ENCODE measurements at places on chromosomes 3 and 15. TPM values are rescaled to one million over a fixed set of nuclear protein-coding genes. Genes with fewer than 3 reads are reported as not detected.

The PIK3CA gene
- 4.5 TPM for total RNA-seq

The KNL1 gene
- 6.5 TPM for total RNA-seq

The FGD5 gene
- total RNA-seq: not detected

The CFAP161 gene
- not detected for total RNA-seq

The CNTN6 gene
- not detected for total RNA-seq

The RLBP1 gene
- total RNA-seq: not detected

The RTP4 gene
- total RNA-seq: not detected

The HIGD2B gene
- total RNA-seq: not detected

The MAP3K13 gene
- 15.6 TPM for total RNA-seq

The PTX3 gene
- total RNA-seq: 0.81 TPM

The TP53BP1 gene
- 22.3 TPM for total RNA-seq

The RNU5B-1 gene
- total RNA-seq: not detected

The CADPS gene
- not detected for total RNA-seq

The NR2C2 gene
- 16.5 TPM for total RNA-seq

The SUCNR1 gene
- total RNA-seq: not detected

The SNX4 gene
- 27.8 TPM for total RNA-seq

The PCYT1A gene
- 34.6 TPM for total RNA-seq

The TMCO5A gene
- not detected for total RNA-seq

The RBM6 gene
- 31.8 TPM for total RNA-seq

The GOLGA6A gene
- 0.09 TPM for total RNA-seq

The TYRO3 gene
- 12.7 TPM for total RNA-seq

The TNFSF10 gene
- not detected for total RNA-seq

The RETNLB gene
- total RNA-seq: not detected

The TGM5 gene
- not detected for total RNA-seq

The TEX9 gene
- total RNA-seq: 6.1 TPM

The SLC6A11 gene
- 0.03 TPM for total RNA-seq

The ULK4 gene
- total RNA-seq: 12.9 TPM

The CCDC80 gene
- 64.6 TPM for total RNA-seq

The ZNF662 gene
- not detected for total RNA-seq

The CPLX3 gene
- total RNA-seq: not detected
